Diencephalon (tissue), 1 donor: ENCODE measurements at places on chromosomes 12 and 14. TPM values are rescaled to one million over a fixed set of nuclear protein-coding genes. Genes with fewer than 3 reads are reported as not detected.

SLC4A8 gene
- total RNA-seq = 42.7 TPM

ANKRD9 gene
- 12.0 TPM for total RNA-seq

CRACR2A gene
- 0.92 TPM for total RNA-seq

NEK9 gene
- total RNA-seq = 46.1 TPM

C12orf54 gene
- total RNA-seq = not detected

SSTR1 gene
- total RNA-seq = 14.3 TPM

VDR gene
- total RNA-seq = 0.23 TPM

MIPOL1 gene
- 36.9 TPM for total RNA-seq

SCNN1A gene
- total RNA-seq = not detected

SLC10A1 gene
- not detected for total RNA-seq

ZDHHC22 gene
- 31.1 TPM for total RNA-seq

CCDC85C gene
- total RNA-seq = 12.5 TPM

CSRP2 gene
- 38.3 TPM for total RNA-seq

RPL10L gene
- total RNA-seq = not detected

TSHR gene
- total RNA-seq = 0.92 TPM

RASSF3 gene
- total RNA-seq = 4.8 TPM

DNAJC22 gene
- 0.92 TPM for total RNA-seq

PIANP gene
- total RNA-seq = 4.4 TPM

TAS2R30 gene
- 9.5 TPM for total RNA-seq

SCFD1 gene
- 149 TPM for total RNA-seq

BIN2 gene
- 2.3 TPM for total RNA-seq

KRT6A gene
- not detected for total RNA-seq

LLPH gene
- 7.2 TPM for total RNA-seq

MEG3 gene
- total RNA-seq = 487 TPM

SLC5A8 gene
- 0.46 TPM for total RNA-seq

AQP5 gene
- 0.92 TPM for total RNA-seq
